ENCODE measurements at places on chromosomes 3 and 15.

- DNase-seq, result no peak
These were observed 227.6 kb downstream of the MFSD1 start for GRCh38 chr3:159029306-159030026.

- DNase-seq, result no peak
These were observed 58.0 kb upstream of the CRTC3 start for GRCh38 chr15:90471769-90472168.

DNA sequence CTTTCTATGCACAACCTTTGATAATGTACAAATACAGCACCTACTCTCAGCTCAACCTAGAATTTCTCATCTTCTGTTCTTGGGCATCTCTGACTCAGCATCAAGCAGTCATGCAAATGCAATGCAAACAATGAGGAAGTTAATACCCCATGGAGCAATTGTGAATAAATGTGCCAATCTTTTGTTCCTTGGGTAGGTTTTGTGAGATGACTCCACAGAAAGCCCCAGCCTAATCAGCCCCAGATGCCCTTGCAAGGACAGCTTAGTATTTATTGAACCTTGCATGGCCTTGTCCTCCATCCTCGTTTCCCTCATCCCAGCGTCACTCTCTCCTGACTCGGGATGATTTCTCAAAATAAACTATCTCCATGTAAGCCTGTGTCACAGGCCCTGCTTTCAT lies 494.7 kb upstream of the NECTIN3 start:
- DNase-seq, result peak; percentile 6

DNA sequence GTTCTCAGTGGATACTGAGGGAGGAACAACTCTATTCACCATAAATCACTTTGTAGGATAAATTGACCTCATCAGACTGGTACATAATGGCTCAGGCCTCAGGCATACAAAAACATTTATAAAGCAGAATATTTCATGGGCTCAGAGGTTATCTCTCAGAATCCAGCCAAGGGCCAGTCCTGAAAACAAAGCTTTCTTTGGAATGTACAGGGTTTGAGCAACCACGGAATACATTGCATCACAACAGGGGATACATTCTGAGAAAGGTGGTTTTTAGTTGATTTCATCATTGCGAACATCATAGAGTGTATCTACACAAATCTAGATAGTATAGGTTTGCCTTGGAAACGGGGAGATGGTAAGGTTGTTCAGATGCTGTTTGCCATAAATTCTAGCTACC lies 33.4 kb upstream of the CTDSPL2 start:
- DNase-seq, result peak; percentile 53

DNA sequence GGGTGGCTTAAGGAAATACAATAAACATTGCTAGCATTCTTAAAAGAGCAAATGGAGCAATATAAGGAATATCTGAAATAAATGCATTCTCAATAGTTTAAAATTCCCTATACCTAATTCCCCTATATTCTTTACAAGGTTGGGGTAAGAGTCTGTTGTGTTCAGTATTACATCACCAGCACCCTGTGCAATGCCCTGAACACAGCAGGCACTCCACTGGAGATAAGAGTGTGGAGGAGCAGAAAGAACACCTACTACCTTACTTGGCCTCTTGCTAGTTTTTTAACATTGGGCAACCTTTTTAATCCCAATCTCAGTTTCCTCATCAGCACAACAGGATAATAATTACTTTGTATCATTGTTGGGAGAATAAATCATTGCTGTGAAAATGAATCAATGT lies 140.2 kb upstream of the PLXND1 start:
- DNase-seq, result no peak

- no peak for DNase-seq
These were observed 7.2 kb upstream of the BNIP2 start for GRCh38 chr15:59696332-59696731.

GRCh38 chr3:107630779-107631178 lies 108.0 kb downstream of the BBX start:
- peak; percentile 78 for DNase-seq

Data from MV-4-11 (cell line).